Trophoblast cell (in vitro differentiated cells and primary cell): ENCODE measurements at places on chromosomes 6 and 20.

DNA sequence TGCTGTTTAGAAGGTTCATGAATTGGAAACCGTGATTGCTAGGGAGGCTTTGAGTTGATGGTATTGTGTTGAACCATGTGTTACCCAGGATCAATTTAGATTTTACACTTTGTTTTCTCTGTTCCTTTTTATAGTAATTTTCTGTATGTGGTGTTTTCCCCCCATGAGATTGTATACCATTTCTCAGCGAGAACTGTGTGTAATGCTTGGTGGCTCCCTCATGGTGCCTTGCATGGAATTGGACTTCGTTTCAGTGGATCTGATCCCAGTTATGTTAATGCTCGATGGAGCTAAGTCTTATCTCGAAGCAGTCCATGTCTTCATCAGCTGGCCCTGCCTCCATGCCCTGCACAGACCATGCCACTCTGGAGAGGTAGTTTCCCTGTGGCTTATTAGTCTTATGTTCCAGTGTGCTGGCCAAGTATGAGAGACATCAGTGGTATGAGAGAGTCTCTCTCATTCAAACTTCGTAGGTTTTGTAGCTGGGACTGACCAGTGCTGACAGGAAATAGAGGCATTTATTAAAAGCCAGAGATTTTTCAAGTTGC, 18.7 kb downstream of the PTPN1 start:
- no peak for DNase-seq

GRCh38 chr6:40344566-40345167, 242.5 kb downstream of the LRFN2 start:
- no peak for DNase-seq

GRCh38 chr20:10172998-10173655, 45.5 kb upstream of the SNAP25 start:
- DNase-seq: no peak

DNA sequence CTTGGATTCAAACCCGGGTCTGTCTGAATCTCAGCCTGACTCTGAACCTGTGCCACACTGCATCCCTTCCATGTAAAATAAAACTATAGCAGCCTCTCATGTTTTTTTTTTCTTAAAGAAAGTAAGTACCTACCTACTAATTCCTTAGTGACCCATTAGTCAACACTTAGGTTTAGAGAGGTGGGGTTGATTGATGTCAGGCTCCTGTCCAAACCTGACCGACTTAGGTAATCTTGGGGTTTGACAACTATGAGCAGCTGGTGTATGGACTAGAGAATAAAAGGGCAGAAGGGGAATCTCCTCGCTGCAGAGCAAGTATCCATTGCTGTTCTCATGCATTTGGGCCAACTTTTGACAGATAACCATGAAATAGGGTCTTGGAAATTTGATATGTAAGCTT, 6.5 kb downstream of the NKAIN2 start:
- DNase-seq: no peak

DNA sequence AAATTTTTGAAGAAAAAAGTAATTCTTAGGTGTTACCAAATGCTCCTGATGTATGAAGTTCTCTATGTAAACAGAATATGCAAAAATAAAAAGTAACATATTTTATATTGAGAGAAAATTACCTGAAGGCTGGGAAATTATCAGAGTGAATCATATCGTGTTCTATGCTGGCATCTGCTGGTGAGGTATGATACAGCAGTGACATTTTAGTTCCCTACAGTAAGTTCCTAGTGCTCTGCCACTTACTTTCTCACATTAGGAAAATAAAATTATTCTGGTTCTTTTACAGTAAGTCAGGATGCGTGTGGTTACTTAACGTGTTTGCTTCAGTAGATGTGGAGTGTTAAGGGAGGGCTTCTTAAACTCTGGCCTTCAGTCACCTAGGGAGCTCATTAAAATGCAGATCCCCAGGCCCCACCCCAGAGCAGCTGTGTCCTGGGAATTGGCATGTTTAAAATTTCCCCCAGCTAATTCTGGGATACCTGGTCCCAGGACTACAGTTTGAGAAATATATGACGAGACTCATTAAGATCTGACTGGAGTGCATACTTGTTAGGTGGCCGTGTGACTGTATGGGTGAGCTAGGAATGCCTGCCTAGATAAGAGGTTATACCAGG, 3.2 kb downstream of the ACTR5 start:
- peak; percentile 30 for DNase-seq

DNA sequence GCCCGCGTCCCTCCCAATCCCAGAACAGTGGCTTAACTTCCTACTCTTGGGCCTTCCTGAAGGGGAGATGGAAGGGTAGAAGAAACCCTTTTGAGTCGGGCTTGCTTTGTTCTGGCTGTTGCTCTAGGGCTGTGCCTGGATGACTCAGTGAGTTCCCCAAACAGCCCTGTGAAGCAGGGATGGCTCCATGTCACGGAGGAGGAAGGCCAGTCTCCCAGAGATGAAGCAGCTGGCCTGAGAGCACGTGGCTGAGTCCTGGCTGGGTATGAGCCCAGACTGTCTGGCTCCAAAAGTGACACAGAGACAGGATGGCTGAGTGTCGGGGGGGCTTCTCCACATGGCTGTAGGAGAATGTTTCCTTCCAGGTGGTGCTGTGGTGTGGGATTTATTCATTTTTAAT, 4.6 kb downstream of the SYTL3 start:
- peak; percentile 56 for DNase-seq

GRCh38 chr6:136208783-136209182, 41.3 kb downstream of the MTFR2 start:
- no peak for DNase-seq

- DNase-seq: no peak
Measured at GRCh38 chr20:58712151-58712791, 19.7 kb downstream of the NPEPL1 start.

DNA sequence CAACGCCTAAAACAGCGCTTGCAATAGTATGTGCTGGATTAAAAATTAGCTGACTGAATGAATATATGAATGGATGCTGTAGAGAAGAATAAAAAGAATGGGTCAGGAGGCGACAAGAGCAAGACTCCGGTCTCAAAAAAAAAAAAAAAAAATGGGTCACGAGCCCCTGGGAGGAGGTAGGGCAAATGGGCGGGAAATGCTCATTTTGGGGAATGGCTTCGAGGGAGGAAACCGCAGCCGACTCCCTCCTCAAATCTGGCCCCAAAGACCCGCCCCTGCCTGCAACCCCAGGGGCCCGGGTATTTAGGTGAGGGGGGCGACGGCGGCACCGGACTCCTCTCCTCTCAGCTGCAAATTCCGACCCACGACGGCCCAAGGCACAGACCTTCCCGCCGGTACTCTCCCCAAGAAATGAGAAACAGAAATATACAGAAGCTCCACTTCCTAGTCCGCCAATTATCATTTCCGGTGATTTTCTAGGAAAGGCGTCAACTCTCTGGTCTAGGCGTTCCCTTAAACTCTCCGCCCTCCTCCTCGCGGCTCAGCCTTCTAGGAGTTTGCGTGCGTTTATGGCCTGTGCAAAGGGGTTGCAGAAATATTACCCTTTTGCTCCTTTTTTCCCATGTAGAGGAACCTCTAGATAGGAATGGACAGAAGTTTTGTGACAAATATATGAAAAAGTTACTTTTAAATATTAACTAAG, at the start of gene ZNF311:
Gene ZNF311 (minus strand): TSS at position 133 of the 703 bp plus-strand sequence. CDS start 1,361 bp downstream, outside the sequence.
- DNase-seq: peak; percentile 64

GRCh38 chr6:136922685-136923006, 545 bp downstream of the SLC35D3 start:
- no peak for DNase-seq

DNA sequence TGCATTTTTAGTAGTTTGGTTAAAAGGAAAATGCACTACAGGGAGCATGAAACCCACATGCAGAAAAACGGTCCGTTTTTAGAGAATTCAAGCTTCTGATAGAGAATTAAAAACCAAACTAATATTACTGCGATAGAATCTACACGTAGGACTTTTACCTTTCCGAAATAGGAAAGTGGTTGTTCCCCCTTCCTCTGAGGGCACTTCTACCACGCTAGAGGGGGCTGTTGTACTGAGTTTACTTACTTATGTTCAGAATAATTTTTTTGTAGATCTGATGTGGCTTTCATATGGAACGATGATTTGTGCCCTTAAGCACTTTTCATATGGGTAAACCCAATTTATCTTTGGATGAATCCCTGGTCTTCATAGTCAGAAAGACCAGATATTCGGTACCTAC, 264.3 kb upstream of the PLN start:
- peak; percentile 65 for DNase-seq

DNA sequence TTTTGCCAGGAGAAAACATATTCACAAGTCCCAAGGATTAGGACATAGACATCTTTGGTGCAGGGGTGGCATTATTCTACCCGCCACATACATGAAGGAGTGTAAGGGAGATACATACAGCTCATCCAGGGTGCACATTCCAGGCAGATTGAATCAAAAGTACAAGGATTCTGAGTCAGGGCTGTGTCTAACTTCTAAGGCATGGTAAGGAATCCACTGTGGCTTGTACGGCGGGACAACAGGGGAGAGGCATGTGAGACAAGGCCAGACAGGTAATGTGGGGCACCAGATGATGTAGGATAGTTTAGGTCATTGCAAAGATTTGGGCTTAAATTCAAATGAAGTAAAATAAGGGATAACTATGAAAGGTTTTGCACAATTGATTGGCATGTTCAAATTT, 780.9 kb downstream of the C6orf118 start:
- peak; percentile 21 for DNase-seq
